ENCODE measurements at places on chromosomes 3 and 15.
A peak's percentile ranks its signal among the peaks of the same experiment; 100 is the strongest.

DNA sequence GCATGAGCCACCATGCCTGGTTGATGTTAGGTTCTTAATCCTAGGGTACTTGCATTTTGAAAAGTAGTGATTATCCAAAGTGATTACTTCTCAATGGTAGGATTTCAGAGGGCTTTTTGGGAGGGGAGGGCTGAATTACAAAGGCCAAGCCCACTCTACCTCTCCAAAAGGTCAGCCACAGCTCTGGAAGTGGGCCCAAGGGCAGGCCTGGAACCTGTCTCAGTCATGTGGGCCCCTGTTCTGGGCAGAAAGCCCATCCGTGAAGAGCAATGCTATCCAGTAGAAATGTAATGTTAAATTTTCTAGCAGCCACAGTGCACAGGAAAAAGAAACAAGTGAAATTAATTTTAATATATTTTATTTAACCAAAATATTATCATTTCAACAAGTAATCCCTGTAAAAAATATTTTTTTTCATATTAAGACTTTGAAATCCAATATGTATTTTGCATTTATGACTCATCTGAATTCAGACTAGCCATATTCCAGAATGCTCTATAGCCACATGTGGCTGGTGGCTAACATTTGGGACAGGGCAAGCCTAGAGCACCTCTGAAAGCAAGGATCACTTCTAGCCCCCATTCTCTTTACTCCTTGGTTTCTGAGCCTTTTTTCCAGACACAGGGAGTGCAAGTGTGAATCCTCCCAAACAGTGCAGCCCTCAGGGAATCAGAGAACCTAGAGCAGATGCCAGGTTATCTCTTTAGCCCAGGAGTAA, 16.8 kb downstream of the RFT1 start:
- no peak for DNase-seq

- DNase-seq = no peak
Observed at GRCh38 chr3:142003291-142003690, 126.8 kb downstream of the ATP1B3 start.

DNA sequence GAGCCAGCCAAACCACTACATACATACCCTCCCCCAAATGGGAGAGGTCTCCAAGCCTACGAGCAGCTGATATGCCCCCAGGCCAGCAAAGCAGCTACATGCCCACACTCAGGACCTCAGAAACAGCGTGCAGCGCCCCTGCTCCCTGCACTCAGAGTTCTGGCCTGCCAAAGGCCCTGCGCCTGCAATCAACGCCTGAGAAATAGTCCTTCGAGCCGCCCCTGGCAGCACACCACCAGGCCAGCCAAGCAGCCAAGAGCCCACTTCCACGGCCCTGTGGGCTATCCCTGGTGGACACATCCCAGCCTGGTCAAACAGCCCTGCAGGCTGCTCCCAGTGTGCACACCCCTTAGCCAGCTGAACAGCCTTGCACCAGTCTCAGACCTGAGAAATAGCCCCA, 139.1 kb downstream of the DMXL2 start:
- no peak for DNase-seq

DNA sequence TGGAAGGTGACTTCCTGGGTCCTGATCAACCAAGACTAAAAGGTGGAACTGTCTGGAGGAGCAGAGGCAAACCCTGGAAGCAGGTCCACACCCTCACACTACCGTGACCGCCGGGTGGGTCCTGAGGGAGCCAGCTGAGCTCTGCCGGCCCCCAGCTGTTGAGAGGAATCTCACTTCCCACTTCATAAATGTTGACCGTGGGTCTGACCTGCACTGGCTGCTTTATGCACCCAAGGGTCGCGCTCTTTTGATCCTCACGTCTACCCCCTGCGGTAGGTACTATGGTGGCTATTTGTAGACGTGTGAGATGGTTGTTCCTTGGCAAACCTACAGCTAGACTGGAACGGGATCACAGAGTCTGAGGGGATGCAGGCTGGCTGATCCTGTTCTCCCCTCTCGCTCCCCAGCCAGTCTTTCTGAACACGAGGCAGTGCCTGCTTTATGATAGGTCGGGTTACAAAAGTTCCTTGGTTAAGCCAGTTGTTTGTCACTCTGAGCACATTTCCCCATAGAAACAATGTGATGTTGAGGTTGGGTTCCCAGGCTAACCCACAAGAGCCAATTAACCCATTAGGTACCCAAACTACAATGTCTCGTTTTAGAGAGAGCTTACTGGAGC, 113.0 kb upstream of the ETV5 start:
- DNase-seq = no peak

- DNase-seq = no peak
Observed at GRCh38 chr3:170027233-170028102, 10.3 kb upstream of the GPR160 start.

DNA sequence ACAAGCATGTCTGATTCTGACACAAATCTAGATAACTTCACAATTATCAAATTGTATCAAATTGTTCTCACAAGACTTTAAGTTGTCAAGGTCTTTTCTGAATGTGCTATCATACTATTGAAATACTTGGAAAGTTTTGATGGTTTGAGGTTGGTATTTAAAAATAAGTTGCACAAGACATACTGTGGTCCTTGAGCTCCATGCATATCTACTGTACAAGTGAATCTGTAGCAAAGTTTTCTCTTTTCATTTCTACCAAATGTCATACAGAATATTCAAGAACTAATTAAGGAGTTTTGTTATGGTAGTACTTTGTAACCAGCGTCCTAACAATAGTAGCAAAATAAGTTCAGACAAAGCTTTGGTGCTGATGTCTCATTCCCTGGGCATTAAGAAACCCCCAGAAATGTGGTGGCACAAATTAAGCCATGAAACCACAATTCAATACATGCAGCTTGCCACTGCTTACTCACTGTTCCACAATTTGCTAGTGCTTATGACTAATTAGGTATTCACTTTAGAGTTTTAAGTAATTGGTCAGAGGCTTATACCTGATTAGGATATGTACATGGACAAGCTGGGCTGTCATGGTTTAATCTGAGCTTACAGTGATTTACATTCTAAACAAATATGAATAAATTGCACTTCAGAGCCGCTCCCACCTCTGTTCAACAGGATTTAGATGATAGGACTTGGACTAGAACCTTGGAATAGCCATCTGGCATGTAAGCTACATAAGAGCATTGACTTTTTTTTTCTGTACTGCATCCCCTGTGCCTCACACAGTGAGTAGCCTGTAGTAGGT, 8.8 kb downstream of the TBC1D23 start:
- peak; percentile 82 for DNase-seq

GRCh38 chr15:57376696-57377477, 582 bp downstream of the CGNL1 start:
- DNase-seq = no peak

DNA sequence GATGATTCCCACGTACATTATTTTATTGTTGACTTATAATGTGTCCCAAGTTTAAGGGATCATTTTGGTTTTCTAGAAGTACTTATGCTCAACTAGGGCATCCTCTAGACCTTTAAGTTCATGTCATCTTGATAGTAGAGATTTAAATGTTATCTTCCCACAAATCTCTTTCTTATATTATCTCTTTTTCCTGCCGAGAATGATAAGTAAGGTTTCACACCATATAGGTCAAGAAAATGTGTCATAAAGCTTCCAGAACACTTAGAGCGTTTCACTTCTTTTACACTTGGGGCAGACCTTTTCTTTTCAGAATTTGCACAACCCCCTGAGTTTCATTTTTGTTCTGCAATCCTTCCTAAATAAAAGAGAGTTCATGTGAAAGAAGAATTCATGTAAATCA, 142.0 kb upstream of the CBLB start:
- no peak for DNase-seq

- no peak for DNase-seq
Observed at GRCh38 chr3:12886736-12887135, 45.4 kb upstream of the RPL32 start.

DNA sequence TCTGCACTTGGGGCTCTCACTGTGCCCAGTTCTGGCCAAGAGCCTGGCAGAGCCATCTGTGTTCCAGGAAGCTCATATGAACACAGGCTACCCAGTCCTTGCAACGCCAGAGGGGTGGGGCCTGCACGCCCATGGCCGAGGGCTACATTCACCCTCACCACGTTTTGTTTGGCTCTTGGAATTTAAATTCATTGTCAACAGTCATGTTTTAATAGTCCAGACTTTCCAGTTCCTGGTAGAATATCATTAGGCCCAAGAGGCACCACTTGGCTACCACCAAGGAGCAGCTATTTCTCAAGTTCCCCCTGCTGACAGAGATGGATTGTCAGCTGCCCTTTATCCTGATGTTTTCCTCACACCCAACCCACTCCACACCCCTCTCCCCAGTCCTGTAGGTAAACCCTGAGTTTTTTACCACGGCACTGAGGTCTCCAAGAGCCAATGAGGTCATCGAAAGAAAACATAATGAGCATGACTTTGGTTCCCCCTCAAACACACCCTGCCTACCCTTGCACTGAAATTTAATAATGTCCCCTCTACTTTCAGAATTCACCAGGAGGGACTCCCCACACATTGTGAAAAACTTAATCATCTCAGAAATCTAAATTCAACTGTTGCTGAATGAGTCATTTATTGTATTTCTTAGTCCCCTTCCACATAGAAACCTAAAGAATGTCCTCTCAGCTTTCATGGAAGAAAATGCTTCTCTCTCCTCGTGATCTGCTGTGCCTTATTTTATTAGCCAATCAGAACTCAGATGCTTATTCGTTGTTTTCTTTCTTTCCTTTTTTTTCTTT, 125.1 kb downstream of the SHQ1 start:
- peak; percentile 68 for DNase-seq

GRCh38 chr3:128983293-128984069, 10.4 kb downstream of the CFAP92 start:
- no peak for DNase-seq

DNA sequence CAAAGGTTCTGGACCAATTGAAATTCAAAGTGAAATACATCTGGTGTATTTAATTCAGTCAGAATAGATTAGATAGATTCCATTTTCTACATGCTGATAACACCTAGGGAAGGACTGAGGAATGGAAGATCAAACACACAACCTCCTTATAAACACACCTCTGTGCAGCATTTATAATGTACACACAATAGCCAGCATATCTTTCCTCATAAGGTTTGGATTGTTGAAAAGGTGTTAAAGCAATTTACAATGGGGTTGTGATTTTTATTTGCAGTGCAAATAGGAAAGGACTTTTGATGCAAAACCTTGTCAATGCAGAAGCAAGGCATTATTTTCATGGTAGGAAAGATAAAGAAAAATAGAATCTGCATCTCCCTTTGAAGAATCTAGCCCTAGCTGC, 448.9 kb upstream of the KCNMB2 start:
- no peak for DNase-seq

GRCh38 chr3:149215515-149215914, 6.1 kb downstream of the CP start:
- no peak for DNase-seq

- no peak for DNase-seq
Observed at GRCh38 chr3:128498127-128498626, 5.2 kb upstream of the GATA2 start.

- DNase-seq = peak; percentile 49
Observed at GRCh38 chr3:32510075-32510724, 7.5 kb upstream of the CMTM6 start.

DNA sequence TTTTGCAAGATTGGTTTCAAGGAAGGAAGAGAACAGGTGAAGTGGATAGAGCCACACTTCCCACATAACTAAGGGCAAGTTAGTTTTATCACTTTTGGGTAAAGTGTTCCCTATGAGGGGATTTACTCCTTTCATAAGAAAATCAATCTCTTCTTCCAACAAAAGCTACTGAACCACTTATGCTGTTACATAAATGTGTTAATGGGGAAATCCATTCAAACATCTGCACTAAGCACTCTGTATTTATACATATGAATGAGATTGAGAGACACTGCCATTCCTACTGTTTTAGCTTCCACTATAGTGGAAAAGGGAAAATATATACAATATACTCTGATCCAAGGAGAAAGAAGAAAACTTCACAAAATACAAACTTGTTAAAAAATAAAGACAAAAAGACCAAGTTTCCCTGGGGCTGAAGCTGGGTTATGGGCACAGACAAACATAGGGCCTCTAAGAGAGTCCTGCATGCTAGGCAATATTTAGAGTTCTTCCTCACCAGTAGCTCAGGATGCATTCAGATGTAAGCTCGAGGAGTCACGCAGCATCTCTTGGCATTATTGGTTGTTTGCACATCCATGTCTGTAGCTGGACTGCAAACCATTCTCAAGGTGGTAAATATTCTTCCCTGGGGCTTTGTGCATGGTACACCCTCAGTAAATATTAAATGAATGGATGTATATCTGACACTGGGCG, 454.2 kb downstream of the FGF12 start:
- no peak for DNase-seq

DNA sequence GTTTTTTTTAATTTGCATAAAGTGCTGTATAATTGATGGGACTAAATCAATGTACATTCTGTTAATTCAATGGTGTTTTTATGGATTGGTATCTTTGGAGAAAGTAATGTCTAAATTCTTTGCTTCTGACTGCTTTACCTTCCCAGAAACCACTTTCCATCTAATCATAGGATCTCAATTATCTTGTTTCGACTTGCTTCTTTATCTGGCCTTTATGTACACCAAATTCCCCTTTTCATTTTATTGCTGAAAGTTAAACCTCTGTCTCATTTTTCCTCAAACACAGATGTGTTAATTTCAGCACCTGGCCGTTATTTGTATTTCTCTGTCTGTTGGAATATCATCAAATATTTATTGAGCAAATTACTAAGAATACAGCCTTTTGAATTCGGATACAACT, 287.3 kb upstream of the GBE1 start:
- no peak for DNase-seq

DNA sequence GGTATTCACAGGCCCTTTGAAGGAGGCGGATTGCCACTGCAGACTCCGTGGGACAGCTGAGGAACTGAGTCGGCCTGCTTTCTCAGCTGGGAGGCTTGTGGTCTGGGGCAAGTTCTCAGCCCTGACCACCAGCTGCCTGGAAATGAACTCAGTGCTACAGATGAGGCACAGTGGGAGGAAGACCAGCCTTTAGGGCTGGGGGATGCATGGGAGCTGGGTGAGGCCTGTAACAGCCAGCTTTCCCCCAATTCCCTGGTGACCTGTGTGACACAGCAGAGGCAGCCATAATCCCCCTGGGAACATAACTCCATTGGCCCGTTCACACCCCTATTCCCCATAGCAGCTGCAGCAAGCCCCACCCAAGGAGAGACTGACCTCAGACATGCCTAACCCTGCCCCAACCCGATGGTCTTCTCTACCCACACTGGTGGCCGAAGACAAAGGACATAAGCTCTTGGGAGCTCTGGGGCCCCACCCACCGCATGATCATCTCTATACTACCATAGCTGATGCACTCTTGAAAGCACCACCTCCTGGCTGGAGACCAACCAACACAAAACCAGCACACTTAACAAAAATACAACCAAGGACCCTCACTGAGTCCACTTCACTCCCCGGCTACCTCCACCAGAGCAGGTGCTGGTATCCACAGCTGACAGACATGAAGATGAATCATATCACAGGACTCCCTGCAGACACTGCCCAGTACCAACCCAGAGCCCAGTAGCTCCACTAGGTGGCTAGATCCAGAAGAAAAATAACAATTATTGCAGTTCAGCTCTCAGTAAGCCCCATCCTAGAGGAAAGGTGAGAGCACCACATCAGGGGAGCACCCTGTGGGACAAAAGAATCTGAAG, 24.9 kb downstream of the ZMAT3 start:
- no peak for DNase-seq
